Spleen (tissue), 13 donors: ENCODE measurements at places on chromosomes 16 and 17. TPM values are rescaled to one million over a fixed set of nuclear protein-coding genes. Genes with fewer than 3 reads are reported as not detected.

Gene CDRT15
- polyA plus RNA-seq: not detected

Gene MILR1
- polyA plus RNA-seq: 15.6 TPM

Gene TNFRSF17
- polyA plus RNA-seq: 15.1 TPM

Gene TEX19
- not detected for polyA plus RNA-seq

Gene PKMYT1
- 6.8 TPM for polyA plus RNA-seq

Gene ZMYND15
- 3.1 TPM for polyA plus RNA-seq

Gene CCDC154
- polyA plus RNA-seq: 8.3 TPM

DNA sequence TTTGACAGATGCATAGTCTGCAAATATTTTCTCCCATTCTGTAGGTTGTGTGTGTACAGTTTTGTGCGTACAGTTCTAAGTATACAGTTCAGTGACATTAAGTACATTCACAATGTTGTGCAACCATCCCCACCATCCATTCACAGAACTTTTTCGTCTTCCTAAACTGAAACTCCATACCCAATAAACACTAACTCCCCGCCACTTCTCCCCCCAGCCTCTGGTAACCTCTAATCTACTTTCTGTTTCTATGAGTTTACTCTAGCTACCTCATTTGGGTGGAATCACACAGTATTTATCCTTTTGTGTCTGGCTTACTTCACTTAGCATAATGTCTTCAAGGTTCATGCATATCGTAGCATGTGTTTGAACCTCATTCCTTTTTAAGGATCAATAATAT lies 14.3 kb downstream of the PIK3R5 start:
- DNase-seq: no peak

GRCh38 chr17:13114601-13115031 lies 96.8 kb upstream of the ELAC2 start:
- no peak for DNase-seq

DNA sequence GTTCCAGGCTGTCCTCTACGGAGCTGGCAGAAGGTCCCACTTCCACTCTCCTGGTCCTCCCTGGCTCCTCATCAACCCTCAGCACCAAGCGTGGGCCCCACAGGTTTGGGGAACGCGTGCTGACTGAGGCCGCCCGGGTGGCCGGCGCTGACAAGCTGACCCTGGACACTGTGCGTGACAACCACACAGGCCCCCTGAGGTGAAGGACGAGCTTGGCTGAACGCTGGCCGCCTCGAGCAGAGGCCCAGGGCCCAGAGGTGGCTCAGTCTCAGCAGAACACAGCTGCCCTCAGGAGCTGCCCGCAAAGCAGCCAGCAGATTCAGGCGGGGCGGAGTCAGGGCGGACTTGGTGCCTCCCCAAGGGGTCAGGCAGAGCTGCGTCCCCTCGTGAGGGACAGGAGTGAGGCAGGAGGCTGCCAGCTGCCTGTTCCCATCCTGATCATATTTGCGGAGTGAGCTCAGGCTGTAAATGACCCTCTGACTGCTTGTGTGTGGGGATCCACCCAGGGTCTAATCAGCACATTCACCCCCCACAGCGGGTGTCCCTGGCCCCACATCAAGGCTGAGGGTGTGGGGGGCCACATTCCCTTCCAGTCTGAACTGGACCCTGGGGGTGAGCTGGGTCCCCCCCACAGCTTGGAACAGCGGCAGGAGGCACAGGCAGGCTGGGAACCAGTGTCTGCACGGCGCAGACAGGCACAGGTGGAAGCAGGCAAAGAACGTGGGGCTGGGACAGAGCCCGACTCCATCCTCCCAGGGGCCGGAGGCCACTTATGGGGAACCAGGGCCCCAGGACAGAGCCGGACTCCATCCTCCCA lies 105.1 kb upstream of the METRNL start:
- DNase-seq: no peak

DNA sequence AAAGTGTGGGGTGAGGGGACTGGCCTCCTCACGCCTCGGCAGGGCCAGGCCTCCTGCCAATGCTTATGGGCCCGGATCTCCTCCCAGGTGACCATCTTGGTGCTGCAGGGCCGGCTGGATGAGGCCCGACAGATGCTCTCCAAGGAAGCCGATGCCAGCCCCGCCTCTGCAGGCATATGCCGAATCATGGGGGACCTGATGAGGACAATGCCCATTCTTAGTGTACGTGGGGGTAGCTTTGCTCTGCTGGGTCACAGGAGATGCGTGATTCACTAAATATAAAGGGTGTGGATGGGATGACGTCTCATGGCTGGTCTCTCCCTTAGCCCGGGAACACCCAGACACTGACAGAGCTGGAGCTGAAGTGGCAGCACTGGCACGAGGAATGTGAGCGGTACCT lies 19.5 kb downstream of the NUP85 start:
- DNase-seq: no peak

DNA sequence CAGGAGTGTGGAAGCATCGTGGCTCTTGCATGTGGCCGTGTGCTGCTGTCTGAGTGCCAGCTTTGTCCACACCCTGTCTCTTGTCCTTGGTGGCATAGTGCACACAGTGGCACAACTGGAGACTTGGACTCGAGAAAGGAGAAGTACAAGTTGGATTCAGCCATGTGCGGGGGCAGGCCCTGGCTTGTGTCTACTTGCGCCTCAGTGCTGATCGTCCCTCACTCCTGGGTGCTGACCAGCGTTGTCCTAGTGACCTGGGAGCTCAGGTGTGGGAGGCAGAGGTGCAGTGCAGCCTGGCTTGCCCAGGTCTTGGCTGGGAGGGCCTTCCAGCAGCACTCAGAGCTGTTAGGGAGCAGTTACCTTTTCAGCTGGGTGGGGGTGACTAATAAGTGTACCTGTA lies 20.6 kb downstream of the MPRIP start:
- DNase-seq: peak; percentile 70

- DNase-seq: no peak
Measured at GRCh38 chr16:83579436-83579835, 228.3 kb upstream of the HSBP1 start.
